ENCODE measurements at places on chromosomes 3 and 15. TPM values are rescaled to one million over a fixed set of nuclear protein-coding genes. Genes with fewer than 3 reads are reported as not detected.

PCNP gene
- total RNA-seq = 120 TPM

CKMT1A gene
- total RNA-seq = not detected

WNT7A gene
- not detected for total RNA-seq

RBPMS2 gene
- total RNA-seq = 64.1 TPM

GPR62 gene
- 0.42 TPM for total RNA-seq

SCAANT1 gene
- total RNA-seq = not detected

POLG gene
- total RNA-seq = 51.0 TPM

SLC28A2 gene
- total RNA-seq = not detected

SYNPR gene
- 0.17 TPM for total RNA-seq

IL20RB gene
- total RNA-seq = 0.75 TPM

KBTBD13 gene
- not detected for total RNA-seq

SLC22A13 gene
- not detected for total RNA-seq

POLQ gene
- 0.13 TPM for total RNA-seq

CD96 gene
- 0.42 TPM for total RNA-seq

SLC22A14 gene
- not detected for total RNA-seq

GRM7 gene
- not detected for total RNA-seq

INO80 gene
- 22.9 TPM for total RNA-seq

KNG1 gene
- total RNA-seq = not detected

GPR156 gene
- 0.33 TPM for total RNA-seq

MCF2L2 gene
- 3.3 TPM for total RNA-seq

CTXN2 gene
- not detected for total RNA-seq

FAM81A gene
- total RNA-seq = 1.1 TPM

AHSG gene
- total RNA-seq = not detected

ISLR2 gene
- total RNA-seq = 0.83 TPM

CFAP100 gene
- total RNA-seq = not detected
